ENCODE measurements at places on chromosomes 3 and 15. TPM values are rescaled to one million over a fixed set of nuclear protein-coding genes. Genes with fewer than 3 reads are reported as not detected.

GOLGA8S gene
- 0.10 TPM for total RNA-seq

GOLGA6L9 gene
- total RNA-seq = 1.5 TPM

HES1 gene
- 7.9 TPM for total RNA-seq

GOLGA8O gene
- total RNA-seq = 0.96 TPM

FOXL2 gene
- 0.10 TPM for total RNA-seq

ANKRD34C gene
- not detected for total RNA-seq

DPPA4 gene
- under 0.01 TPM for total RNA-seq

SIAH2 gene
- 45.1 TPM for total RNA-seq

ZNF592 gene
- 8.6 TPM for total RNA-seq

CPA3 gene
- not detected for total RNA-seq

BRPF1 gene
- total RNA-seq = 19.6 TPM

CFAP44 gene
- total RNA-seq = 4.2 TPM

CCR8 gene
- not detected for total RNA-seq

FGF12 gene
- 0.07 TPM for total RNA-seq
